ENCODE measurements at places on chromosomes 12 and 14.

GRCh38 chr14:68373847-68374444, 418.9 kb downstream of the ZFP36L1 start:
- DNase-seq = no peak

DNA sequence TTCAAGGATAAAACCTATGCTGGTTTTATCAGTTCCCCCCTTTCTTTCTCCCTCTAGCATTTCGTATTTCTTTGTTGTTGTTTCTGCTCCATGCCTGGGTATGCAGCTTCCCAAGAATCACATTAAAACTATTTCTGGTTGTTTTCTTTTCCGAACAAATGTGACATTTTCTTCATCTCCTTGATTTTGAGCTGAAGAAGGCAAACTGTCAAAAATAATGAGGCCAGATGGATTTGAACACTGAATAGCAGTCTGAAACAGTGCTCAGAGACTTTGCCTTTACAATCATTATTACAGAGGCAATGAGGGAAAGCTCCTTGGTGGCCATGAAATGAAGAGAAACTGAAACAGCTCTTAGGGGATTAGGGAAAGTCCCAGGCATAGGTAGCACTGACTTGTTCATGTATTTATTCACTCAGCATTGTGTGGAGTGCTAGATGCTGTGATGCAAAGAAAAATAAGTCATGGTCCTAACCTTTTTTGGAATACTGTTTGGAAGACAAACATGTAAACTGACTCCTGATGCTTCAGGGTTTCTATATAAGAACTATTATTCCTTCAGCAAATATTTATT, 319.5 kb downstream of the FUT8 start:
- no peak for DNase-seq

GRCh38 chr14:34086223-34086757, 135.4 kb upstream of the EGLN3 start:
- no peak for DNase-seq

DNA sequence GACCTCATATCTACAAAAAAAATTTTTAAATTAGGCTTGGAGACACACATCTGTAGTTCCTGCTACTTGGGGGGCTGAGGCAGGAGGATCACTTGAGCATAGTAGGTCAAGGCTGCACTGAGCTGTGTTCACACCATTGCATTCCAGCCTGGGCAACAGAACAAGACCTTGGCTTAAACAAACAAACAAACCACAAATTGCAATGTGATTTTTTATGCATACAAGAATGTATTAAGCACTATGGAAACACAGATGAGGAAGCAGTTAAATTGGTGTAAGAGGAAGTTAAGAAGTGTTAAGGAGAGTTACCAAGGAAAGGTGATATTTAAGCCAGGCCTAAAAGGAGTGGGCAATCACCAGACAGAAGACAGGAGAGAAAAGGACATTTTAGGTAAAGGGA, 83.6 kb upstream of the HECTD1 start:
- no peak for DNase-seq

DNA sequence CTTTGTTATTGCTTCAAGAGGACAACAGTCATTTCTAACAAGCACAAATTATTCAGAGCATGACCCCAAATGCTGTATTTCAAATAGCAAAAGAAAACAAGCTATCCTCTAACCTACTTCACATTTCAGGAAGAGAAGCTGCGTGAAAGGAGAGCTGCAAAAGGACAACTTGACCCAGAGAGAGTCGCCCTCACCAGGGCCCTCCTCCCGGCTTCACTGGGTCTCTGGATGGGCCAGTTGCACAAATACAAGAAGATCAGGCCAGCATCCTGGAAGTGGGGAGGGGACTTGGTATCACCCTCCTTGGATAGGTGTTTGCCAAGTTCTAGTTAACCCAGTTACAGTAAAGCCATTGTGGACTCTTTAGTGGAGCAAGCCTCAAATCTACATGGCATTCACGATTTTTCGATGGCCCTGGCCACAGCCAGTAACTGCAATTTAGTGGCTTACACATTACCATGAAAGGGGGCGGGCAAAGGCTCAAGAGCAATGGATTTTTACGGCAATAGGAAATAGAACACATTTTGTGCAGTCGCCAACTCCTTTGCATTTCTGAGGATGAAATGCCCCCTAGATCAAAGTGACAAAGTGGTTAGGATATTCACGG, 166.9 kb upstream of the DIO2 start:
- DNase-seq = no peak

GRCh38 chr14:65252482-65253255, 150.4 kb upstream of the MAX start:
- DNase-seq = no peak

DNA sequence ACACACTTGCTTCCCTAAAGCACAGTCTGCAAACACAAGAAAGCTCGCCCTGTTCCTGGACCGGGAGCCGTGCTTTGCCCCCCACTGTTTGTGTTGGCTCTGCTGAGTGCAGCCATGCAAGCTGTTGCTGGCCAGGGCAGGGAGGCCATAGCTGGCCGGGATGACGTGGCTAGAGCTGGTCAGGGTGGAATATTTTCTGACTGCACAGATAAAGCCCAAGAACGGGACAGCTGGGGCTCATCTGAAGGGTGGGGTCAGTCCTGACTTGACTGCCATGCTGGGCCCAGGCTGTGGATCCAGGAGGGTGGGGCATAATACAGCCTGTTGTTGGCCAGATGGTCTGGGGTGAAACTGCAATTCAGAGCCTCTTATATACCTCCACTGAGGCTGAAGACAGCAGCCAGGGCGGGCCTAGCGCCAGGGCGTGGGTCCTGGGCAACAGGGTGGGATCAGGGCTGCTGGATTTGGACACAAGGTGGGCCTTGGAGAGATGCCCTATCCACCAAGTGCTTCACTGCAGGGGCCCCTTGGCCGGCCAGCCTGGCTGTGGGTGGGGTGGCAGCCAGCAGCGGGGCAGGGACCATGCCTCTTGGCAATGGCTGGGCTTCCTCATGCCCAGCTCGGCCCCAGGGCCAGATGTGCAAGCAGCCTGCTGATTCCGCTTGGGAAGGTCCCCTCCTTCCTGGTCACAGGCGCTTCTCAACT, 14.8 kb downstream of the KMT5A start:
- DNase-seq = peak; percentile 74

DNA sequence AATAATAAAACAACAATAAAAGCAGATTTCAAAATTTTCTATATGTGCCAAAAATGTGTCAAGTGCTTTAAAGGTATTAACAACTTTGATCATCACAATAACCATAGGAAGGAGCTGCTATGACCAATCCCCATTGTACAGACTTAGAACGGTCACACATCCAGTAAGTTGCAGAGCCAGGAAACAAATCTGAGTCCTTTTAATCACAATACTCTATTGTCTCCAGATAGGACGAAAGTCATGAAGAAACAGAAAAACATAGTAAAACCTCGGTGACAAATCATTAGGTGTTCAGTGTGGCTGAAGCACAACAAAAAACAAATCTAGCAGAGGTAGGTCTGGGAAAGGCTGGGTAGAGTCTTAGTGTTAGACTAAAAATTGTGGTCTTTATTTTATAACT, 178.8 kb downstream of the GRIP1 start:
- DNase-seq = no peak

DNA sequence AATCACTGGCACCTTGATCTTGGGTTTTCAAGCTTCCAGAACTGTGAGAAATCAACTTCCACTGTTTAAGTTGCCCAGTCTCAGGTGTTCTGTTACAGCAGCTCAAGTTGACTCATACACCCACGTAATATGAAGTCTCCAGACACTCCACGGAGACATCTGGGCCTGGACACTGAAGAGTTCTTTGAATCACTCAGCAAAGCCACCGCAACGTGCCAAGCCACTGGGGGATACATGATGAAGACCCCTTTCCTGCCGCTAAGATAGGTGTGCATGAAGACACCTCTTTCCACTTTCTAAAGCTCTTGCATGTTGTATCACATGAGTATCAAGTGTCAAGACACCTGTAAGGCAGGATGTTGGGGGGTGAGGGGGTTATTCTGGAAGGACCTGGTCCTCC, 311.7 kb upstream of the RTL1 start:
- no peak for DNase-seq

- no peak for DNase-seq
Measured at GRCh38 chr12:122921917-122922316, 26.0 kb upstream of the VPS37B start.

GRCh38 chr12:58871556-58871955, 48.7 kb downstream of the LRIG3 start:
- no peak for DNase-seq

DNA sequence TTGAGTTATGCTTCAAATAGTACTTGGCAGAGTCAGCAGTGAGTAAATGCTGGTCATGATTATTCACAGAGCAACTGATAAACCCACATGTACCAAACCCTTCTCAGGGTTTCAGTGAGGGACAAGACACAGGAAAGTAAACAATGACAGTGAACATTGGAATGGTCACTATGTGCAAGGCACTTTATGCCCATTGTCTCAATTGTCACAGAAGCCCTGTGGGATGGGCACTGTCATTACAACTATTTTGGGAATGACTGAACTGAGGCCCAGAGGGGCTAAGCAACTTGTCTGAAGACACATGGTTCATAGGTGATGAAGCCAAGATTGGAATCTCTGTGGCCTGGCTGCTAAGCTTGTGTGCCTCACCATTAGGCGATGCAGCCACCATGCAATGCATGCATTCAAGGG, 238.5 kb downstream of the RBM19 start:
- DNase-seq = no peak

GRCh38 chr12:6204533-6205143, 4.4 kb downstream of the CD9 start:
- no peak for DNase-seq

DNA sequence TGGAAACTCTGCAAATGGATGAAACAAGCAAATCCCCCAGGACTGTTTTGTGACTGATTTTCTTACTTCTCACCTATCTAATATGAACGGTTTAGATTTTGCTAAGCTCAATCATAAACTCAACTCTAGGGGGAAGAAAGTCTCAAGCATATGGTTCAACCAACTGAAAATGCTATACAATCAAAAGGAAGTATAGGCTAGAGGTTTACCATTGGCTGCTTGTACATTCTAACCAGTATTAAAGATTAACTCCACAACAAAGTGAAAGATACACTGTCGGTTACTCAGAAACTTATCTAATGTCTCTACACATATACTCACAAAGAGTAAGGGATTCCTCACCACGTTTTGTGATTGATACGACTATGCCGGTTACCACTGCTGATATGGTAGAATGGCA, 281.8 kb upstream of the SOX5 start:
- no peak for DNase-seq

DNA sequence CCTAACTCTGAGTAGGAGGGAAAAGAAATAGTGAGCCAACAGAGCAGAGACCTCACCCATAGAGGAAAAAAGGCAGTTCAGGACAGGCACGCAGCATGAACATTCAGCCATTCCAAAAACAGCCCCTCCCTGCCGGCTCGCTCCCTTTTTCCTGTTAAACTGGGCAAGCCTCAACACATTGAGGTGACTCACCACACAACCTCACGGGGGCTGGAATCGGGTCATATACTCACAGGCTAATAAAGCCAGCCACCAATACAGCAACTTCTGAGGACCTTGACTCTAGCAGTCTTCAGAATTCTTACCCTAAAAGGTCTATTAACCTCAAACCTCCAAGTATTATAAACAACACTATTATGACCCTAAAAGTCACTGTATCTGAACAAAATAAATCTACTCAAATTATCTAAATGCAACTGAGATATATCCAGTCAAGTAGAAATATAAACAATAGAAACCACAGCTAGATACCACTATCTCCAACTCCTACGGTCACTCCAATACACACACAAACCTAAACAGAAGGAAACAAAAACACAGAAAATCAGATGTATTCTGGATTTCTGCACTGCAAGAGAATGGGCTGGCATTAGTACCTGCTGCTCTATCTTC, 6.3 kb downstream of the YBX3 start:
- DNase-seq = peak; percentile 92

DNA sequence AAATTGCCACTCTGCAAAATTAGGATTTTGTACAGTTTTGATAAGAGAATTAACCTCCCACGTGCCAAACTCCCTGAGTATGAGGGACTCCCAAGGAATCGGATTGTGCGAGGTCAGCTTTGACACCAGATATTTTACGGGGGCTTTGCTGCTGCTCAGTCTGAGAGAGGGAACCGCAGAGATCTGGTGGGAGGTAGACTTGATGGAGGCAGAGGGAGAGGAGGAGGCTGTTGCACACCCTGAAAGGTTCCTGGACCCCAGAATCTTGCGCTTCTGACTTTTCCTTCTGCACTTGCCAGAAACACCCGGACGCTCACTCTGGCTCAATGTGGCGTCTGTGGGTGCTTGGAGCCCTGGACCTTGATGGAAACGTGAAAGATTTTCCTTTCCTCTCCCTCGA, 83.9 kb downstream of the PAPOLA start:
- DNase-seq = no peak

GRCh38 chr12:92038476-92038875, 107.2 kb downstream of the BTG1 start:
- no peak for DNase-seq

DNA sequence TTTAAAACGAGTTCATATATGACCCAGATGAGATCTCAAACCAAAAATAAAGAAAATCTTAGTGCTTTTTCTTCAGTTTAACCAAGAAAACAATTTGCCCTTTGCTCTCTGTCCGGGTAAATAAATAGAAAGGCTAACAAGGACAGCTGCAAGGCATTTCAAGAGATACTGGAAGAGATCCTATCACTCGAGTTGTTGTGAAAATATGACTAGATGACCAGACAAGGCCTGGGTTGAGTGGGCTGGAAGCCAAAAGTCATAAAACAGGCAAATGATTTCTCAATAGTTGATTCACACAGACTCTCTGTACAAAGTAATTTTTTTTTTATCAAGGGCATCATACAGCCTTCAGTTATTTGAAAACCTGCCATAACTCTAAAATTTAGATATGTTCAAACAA, 55.9 kb upstream of the AVPR1A start:
- no peak for DNase-seq

GRCh38 chr14:69711881-69712560, 54.9 kb upstream of the SRSF5 start:
- DNase-seq = peak; percentile 41

- DNase-seq = peak; percentile 77
Measured at GRCh38 chr14:73457041-73457923, 1.1 kb downstream of the NUMB start.

DNA sequence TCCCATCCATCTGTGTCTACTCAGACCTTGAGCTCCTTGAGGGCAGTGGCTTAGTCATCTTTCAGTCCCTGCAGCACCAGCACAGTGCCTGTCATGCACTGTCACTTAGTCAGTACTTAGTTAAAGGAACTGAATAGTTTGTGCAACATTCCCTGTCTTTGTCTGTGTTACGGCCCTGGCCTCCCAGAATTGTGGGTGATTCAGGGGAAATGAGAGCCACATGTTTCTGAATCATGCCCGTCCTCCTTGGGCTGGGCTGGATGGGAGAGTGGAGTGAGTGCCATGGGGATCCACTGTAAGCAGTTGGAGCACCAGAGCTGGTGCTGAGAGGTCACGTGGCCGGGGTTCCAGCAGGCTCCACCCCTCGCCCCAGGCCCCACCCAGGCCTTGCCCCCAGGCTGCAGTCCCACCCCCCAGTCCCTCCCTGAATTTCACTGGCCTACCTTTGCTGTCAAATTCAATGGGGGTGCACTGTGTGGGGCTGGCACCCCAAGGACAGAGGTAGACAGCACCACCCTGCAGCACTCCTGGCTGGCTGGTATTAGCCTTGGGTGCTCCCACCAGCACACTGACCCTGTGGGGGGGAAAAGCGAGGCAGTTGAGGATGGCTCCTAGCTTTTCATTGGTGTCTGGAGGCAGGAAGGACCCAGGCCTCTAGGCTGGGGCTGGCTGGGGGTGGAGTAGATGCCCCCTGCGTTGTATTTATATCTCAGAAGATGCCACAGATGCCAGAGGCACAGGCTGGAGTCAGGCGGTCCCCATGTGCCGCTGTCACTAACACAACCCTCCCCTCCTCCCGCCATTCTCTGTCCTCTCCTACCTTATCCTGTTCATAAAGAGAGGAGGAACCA, 7.5 kb downstream of the ITGA5 start:
- peak; percentile 93 for DNase-seq

- no peak for DNase-seq
Measured at GRCh38 chr14:93108105-93108504, 7.6 kb downstream of the ITPK1 start.
